ENCODE measurements at places on chromosomes 5 and 9.

GRCh38 chr5:43348207-43348606 lies 35.0 kb upstream of the HMGCS1 start:
- DNase-seq, result no peak

DNA sequence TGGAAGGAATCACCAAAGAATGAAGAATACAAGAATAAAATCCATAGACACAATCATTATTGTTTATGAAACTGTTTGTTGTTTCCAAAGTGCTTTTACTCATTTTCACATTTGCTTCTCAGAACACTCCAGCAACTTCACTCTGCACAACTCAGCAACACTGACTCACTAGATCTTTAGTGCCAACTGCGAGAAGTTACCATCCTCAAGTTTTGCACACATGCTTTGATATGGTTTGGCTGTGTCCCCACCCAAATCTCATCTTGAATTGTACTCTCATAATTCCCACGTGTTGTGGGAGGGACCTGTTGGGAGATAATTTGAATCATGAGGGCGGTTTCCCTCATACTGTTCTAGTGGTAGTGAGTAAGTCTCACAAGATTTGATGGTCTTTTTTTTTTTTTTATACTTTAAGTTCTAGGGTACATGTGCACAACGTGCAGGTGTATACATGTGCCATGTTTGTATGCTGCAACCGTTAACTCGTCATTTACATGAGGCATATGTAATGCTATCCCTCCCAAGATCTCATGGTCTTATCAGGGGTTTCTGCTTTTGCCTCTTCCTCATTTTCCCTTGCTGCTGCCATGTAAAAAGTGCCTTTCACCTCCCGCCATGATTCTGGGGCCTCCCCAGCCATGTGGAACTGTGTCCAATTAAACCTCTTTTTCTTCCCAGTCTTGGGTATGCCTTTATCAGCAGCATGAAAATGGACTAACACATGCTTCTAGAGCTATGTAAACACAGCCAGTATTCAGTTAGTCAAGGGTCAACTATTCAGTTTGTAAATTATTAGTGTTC lies 36.9 kb downstream of the CLINT1 start:
- no peak for DNase-seq

- peak; percentile 52 for DNase-seq
Observed at GRCh38 chr9:83622433-83622938, 457 bp upstream of the IDNK start.

GRCh38 chr5:122154491-122154890 lies 25.1 kb downstream of the ZNF474 start:
- DNase-seq, result no peak

GRCh38 chr5:147669169-147669869 lies 113.2 kb downstream of the JAKMIP2 start:
- DNase-seq, result no peak

GRCh38 chr9:31821583-31821982 lies 562.9 kb upstream of the ACO1 start:
- no peak for DNase-seq

- DNase-seq, result no peak
Observed at GRCh38 chr9:134809826-134810225, 70.8 kb upstream of the FCN2 start.

DNA sequence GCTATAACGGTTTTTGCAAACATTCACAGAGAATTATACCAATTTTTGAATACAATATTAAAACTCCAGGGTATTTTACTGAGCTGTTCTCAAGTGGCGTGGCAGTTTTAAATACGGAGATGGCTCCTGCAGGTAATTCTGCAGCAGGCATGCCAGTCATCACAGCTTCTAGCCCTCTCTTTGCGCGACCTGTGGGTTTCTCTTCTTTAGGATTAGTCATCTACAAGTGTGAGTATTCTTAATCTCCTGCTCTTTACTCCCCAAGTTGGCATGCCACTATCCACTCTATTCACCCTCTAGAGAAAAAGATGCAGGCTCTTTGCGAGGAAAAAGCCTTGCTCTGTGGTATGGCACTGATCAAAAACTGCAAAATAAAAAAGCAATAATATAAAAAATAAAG lies 43.9 kb downstream of the ANKRD31 start:
- DNase-seq, result no peak

- no peak for DNase-seq
Observed at GRCh38 chr9:31034311-31034710, 1350.1 kb upstream of the ACO1 start.

DNA sequence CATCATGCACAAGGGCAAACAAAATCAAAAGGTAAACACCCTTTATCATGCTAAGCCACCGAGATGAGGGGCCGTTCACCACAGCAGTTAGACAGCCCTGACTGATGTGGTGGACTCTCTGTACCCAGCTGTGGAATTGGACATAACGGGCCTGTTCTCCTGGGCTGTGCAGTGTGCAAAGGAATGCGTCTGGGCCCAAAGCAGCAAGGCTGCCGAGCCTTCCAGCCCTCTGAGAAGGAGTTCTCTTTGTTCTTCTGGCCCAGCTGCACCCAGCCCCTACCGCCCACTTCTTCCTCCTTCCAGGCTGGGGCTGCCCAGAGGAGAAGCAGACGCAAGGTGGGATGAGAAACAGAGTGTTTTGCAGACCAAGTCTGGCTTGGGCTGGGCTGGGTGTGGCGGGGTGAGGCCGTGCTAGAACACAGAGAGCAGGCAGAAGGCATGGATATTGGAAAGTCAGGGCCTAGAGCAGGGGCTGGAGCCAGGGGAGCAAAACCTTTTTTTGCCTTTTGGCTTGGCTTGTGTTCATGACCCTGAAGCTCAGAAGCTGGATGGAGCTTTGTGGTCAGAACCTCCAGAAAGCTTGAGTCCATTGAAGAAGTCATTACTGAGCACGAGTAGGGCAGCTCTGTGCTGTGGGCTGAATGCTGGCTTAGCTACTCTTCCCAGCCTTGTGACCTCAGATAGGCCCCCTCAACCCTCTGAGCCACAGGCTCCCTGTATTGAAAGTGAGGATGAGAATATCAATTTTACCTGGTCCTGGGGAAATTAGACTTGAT lies 49.8 kb upstream of the SH3PXD2B start:
- no peak for DNase-seq

GRCh38 chr5:9627541-9627940 lies 2.6 kb downstream of the TAS2R1 start:
- DNase-seq, result no peak

GRCh38 chr5:93164690-93165089 lies 416.3 kb downstream of the NR2F1-AS1 start:
- DNase-seq, result no peak

DNA sequence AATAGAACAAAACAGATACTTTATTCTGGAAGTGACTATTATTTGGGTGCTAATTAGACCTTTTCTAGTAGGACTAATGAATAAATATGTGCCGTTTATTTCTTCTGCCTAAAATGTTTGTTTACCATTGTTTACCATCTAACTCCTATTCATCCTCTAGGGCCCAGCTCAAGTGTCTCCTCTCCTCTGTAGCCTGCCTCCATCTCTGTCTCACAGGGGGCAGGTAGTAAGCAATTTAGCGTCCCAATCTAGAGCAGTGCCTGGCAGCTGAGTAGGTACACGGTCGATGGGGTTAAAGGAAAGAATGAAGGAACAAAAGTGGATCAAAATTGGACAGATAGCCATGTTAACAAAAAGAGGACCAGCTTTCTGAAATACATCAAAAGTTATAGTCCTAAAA lies 230.9 kb downstream of the SLF1 start:
- DNase-seq, result no peak

DNA sequence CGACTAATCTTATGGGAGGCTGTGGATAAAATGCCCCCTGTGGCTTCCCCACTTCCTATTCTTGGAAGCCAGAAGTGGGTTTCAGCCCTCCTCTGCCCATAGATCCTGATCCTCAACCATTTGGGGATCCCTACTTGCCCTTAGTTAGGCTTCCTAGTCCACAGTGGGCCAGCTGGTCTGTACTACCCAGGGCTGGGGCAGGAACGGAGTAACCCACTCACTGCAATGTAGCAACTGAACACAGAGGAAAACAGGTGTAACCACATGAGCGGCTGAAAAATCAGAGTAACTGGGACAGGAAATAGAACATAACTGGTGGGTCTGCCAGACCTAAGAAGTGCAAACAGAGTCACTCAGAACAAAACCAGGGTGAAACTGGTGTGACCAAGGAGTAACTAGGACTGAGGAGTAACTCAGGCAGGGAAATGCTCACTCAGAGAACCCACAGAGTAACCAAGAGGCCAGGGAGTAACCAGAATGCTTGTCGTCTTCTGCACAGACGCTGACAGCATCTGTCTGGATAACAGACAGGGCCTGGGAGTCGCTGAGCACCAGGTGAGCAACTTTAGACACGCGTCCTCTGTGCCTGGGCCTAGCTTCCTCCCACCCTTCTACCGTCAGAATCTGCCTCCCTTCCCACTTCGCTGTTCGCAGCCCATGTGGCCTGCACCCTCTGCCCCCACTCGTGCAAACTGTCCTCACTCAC lies 1.0 kb downstream of the AQP3 start:
- peak; percentile 16 for DNase-seq

DNA sequence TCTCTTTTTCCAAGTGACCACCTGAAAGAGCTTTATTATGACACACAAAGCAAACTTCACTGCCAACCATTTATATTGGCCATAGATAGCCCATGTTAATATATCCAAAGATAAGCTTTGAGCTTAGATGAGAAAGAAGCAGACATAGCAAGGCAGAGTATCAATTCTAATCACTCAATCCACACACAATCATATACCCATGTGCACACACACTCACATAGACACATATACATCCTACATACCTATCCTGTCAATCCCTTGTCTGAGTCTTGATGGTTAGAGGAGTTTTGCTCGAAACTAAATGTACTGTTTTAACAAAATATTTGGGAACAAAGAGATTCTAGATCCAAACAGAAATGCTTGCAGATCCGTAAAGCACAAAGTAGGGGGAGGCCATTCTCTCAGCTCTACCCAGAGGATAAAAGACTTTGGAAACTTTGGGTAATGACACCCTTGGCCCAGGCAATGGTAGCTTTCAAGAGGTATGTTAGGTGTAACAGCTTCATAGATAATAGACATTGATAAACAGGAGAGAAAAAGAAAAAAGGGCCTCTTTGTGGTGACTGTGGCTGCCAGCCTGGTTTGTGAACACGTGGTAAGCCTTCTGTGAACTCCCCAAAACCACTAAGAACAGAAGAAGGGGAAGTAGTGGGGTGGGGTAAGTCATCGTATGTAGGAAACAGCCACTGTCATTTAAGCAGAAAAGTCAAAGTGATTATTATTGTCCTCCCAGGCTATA lies 121.6 kb downstream of the TLR4 start:
- peak; percentile 1 for DNase-seq

DNA sequence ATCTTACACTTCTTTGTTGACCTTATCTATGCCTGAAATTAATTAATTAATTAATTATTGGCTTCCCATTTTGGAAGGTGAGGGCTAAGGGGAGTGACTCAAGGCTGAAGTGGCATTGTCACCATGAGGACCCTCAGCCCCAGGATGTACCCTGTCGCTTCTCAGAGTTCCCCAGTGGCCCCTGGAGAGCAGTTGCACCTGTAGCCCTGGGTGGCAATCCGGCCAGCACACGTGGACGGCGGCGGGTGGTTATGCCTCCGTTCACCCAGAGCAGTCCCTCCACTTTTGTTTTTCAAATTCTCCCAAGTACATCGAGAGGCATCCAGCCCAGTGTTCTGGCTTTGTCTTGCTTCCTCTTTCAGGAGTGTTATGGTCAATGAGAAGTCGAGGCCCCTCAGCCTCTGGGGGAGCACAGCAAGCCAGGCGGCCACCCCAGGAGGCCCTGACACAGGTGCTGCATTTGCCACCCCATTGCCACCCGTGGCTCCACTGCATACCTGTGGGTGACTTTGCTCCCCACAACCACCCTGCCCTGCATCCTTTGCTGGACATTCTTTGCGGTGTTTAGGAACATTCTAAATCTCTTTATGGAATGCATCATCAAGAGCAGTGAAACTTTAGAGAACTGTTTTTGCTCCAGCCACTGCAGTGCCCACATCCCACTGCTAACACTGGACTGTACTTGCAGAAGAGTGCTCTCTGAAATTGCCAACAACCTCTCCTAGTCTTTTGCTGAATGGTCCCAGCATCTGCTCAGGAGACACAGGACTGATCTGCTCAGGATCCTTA lies 11.5 kb upstream of the IRX2 start:
- DNase-seq, result no peak

GRCh38 chr5:92963800-92964199 lies 617.2 kb downstream of the NR2F1-AS1 start:
- no peak for DNase-seq

GRCh38 chr9:83707518-83707767 lies 315 bp downstream of the UBQLN1 start:
- peak; percentile 62 for DNase-seq

DNA sequence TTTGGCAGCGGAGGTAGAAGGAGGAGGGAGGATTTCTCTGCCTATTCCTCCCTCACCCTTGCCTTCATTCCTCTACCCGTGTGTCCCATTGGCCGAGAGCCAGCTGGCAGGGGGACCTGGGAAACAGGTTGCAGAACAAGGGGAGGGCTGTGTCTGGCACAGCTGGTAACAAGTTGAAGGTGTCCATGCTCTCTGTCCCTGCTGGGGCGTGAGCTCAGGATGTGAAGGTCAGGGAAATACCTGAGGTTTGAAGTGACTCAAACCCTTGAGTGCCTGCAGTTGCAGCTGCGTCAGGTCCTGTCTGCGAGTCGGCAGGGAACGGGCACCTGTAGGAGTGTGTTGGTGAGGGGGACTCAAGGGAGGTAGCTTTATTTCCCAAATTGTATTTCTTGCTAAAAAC lies 16.2 kb downstream of the MIGA2 start:
- DNase-seq, result no peak

GRCh38 chr9:134967547-134967930 lies 49.8 kb upstream of the FCN1 start:
- DNase-seq, result no peak

DNA sequence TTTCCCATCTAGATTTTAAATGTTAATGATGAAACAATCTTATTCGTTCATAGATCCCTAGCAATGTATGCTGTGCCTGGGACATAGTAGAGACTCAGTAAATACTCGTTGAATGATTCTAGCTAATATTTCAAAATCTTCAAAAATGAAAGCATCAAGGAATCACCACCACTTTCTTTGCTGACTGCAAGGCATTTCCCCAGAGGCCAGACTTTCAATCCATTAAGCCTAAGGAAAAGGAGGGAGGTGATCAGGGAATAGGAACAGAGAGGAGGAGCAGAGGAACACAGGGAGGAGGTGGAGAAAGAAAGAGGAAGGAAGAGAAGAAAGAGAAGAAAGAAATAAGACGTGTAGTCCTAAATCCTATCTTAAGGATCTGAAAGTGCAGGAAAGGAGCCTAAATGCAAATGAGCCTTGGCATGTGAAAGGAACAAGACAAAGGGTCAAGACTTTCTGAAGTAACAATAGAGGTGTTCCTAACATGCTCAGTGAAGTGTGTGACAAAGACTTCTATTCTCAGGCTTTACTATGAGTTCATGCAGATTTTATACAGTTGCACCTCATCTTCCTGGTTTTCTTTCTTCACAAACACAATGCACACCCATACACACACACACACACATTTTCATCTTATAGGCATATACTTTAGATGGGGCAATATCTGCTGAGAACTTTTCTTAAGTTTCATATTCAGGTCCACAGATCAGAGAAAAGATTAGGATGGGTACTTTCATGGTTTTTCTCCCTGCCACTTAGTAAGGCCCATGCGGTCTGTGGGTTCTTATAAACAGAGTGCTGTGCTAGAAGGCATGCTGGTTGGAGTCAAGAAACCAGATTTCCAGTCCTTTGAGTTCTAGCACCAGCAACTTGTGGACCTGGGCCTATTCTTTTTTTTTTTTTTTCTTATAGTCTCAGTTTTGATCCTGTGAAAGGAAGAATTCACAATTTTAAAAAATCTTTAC lies 512.2 kb upstream of the TNC start:
- DNase-seq, result no peak

All from stimulated activated CD8-positive, alpha-beta memory T cell treated with anti-CD3 and anti-CD28 coated beads, Interleukin-2, amount 100 ng/mL, for 48 hours (primary cell).